ENCODE measurements at places on chromosomes 6 and 20.
A peak's percentile ranks its signal among the peaks of the same experiment; 100 is the strongest.

GRCh38 chr6:33984466-33985312, 161.2 kb downstream of the GRM4 start:
- no peak for DNase-seq

GRCh38 chr6:129679275-129679674, 30.7 kb downstream of the ARHGAP18 start:
- peak; percentile 84 for DNase-seq

GRCh38 chr6:157987788-157988699, 6.4 kb downstream of the SYNJ2 start:
- no peak for DNase-seq

- DNase-seq = peak; percentile 93
Observed at GRCh38 chr6:1136415-1136774, 175.5 kb upstream of the FOXQ1 start.

DNA sequence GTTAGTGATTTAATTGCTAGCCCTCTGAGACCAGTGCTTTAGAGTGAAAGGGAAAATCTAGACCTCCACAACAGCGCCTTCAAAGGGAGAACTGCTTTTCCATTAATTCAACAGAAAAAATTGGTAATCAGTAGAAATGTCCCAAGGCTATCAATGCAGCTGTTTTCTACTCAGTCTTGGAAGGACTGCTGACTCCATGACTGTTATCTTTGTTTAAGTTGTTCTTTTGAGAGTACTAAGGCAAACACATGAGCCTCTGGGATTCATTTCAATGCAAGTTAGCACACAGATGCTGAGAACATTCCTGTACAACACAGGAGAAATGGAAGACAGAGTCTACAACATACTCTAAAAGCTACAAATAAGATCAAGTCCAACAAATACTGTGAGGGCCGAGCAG, 301.7 kb upstream of the PTCHD4 start:
- no peak for DNase-seq

- DNase-seq = no peak
Observed at GRCh38 chr20:1994627-1995026, 769 bp upstream of the PDYN start.

DNA sequence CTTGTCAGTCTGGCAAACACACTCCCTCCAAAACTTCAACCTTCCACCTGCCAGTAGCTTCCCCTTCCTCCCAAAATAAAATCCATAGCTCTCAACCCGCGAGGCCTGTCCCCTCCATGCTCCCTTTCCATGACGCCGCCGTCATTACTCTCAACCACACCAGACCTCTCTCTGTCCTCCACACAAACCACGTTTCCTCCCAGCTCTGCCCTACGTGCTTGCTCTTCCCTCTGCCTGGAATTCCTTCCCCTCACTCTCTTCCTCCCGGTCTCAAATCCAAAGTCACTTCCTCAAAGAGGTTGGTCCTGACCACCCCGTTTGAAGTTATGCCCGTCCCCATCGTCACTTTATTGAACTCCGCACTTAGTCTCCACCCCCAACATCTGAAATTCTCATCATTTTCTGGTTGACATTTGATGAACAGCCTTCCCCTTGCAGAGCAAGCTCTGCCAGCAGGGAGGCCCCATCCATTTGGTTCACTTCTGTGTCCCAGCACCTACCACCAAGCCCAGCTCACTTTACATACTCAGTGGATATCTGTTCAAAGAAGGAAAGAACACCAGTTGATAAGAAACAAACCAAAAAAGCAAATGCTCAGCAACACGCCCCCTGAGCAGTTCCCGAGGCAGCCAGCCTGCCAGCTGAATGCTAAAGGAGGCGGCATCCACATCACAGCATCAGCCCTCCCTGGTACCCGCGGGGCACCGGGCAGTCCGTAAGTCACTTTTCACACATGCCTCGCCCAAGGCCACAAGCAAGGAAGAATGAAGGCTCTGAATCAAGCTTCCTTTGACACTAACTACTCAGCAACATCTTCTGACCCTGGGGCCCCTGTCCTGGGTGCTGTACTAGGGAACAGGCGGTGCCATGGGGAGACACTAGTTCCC, 125.0 kb downstream of the NFATC2 start:
- DNase-seq = no peak

GRCh38 chr6:52115145-52115741, 27.8 kb upstream of the PKHD1 start:
- no peak for DNase-seq

DNA sequence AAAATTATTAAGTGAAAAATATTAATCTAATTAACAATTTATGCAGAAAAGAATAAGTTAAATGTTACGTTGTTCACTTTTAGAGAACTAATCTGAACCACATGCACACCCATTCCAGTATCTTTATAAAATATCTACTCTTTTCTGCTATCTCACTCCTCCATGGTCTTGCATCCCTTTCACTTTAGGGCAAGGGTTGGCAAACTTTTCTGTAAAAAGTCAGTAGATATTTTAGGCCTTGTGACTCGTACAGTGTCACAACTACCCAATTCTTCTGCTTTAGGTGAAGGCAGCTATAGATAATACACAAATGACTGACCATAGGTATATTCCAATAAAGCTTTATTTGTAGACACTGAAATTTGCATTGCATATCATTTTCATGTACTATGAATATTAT, 39.7 kb upstream of the SUPT3H start:
- DNase-seq = no peak

DNA sequence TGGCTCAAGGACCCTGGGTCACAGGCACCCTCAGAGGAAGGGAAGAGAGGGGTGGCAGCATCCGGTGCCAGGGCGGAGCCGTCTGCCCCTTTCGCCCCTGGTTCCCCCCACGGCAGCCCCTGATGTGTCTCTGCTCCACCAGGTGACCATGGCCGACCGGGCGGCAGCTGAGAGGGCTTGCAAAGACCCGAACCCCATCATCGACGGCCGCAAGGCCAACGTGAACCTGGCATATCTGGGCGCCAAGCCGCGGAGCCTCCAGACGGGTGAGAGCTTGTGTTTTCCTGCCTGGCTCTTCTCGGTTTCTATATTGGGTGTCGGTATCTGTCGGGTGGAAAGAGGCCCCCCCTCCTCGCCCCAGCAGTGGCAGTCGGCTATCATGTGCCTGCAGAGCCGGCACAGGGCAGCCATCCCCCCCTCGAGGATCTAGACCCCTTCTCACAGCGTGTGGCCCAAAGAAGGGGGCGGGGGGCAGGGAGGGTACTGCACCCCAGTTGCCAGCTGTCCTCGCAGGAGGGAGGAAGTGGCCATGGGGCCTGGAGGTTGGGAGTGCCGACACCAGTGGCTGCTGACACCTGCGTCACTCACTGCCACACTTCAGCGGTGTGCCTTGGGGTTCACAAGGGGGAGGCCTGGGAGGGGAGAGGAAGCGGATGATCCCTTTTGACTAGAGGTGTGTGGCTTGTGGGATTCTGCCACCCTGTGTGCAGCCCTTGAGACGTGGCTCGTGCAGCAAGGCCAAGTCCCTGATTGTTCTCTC, 1.5 kb downstream of the RBM38 start:
- no peak for DNase-seq

GRCh38 chr20:39133201-39133600, 171.1 kb downstream of the DHX35 start:
- no peak for DNase-seq

GRCh38 chr6:15184441-15184861, 61.4 kb upstream of the JARID2 start:
- DNase-seq = no peak

- DNase-seq = no peak
Observed at GRCh38 chr6:112971651-112972050, 624.5 kb downstream of the RFPL4B start.

- no peak for DNase-seq
Observed at GRCh38 chr6:158714706-158715105, 64.9 kb downstream of the SYTL3 start.

DNA sequence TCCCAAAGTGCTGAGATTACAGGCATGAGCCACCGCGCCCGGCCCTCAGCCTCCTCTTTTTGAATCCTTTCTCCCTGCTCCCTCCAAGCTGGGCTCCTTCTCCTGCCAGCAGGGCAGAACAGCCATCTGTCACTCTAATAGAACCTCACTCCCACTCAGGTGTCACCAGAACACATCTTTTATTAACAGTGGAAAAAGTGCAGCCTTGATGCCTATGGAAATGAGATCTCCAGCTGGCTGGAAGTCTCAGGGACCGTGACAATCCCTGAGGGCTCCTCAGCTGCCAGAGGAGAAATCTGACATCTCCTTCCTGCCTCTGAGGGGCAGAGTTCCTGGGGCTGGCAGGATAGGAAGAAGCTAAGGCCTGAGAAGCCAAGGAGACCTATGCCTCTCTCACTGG, 28.0 kb downstream of the TMC2 start:
- no peak for DNase-seq

DNA sequence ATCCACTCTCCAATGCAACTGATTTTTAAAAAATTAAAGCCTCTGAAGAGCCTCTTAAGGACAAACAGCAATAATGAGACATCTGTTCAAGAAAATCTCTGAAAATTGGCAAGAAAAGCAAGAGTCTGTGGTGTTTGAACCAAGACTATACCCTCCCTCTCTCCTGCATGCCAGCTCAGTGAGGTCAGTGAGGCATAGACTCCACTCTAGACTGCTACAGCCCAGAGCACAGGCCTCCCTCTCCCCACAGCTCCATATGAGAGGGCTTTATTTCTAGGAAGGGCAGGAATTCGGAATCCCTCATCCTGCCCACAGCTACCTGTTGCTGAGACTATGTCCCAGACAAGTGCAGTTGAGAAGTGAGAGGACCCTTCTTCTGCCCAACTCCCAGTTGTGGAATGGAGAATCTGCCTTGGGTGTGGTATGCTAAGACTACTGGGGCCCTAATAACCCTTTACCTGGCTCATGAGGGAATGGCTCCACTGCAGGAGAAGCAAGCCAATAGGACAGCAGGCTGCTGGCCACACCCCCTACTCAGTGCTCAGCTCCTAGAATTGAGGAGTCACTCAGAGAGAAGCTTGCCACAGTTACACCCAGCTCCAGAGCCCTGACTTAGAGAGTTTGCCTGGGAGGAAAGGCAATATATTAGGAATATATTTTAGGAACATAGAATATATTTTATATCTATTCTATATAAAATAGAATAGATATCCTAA, 22.7 kb upstream of the HLA-DQA1 start:
- DNase-seq = no peak

DNA sequence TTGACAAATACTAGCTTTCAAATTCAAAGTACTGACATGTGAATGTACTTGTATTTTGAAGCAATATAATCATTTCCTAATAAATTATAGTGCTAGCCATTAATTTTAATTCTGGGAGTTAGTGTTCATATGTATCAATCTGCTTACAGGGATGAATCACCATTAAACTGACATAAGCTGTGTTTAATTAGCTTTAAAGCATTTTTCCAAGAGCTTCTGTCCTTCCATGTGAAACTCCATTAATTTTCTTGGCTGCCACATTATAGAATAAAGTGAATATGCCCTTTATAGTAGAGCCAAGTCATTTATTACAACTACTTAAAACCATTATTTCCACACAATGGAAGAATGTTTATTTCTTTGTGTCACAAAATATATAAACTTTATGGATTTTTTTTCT, 150.8 kb downstream of the COL21A1 start:
- DNase-seq = no peak

GRCh38 chr6:60695232-60695631, 1590.8 kb downstream of the KHDRBS2 start:
- no peak for DNase-seq

- DNase-seq = no peak
Observed at GRCh38 chr6:116483616-116484015, 22.4 kb downstream of the CALHM6 start.

DNA sequence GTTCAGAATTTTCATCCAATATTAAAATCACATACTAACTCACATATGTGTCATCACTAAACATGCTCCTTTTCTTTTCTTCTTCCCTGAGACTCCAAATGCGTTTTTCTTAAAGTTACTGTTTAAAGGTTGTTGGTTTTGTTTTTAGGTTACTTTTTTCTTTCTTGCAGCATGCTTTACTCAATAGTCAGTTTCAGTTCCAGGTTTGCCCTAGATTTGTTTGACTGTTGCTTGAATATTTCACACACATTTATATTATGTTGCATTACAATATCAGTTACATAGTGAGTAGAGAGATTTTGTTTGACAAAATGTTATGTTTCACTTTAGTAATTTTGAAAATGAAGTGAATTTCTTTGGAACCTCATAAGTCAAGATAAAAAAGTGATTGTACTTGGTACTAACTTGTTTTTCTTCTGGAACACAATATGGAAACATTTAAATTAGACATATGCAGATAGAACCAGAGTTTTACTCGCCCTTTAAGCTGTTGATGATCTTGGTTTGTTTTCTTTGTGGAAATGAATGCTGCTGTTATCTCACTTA, 27.3 kb downstream of the FNDC1 start:
- no peak for DNase-seq

DNA sequence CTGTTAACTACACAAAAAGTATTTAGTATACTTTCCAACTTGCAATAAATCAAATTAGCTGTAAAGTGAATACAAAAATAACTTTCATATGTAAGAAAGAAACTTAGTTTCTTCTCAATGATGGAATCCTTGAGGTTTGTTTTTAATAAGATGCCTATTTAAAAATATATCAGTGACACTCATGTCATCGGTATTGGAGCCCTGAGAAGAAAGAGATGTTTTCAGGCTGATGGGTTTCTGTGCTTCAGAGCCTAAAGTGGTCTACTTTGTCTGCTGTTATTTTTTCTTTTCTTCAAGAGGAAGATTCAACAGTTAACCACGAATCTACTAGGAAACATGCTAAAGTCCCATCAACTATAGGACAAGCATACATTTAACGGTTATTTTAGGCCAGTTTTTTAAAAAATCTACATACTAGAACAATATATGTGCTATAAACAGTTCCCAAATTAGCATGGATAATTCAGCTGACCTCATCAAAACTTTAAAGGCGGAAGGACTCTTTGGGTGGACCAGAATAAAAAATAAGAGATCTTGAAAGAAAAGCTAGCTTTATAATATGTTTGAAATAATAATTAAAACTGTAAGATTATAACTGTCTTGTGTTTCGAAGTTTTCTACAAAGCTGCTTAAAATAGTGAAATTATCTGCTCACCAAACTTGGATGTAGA, 147.0 kb upstream of the SAMD5 start:
- DNase-seq = no peak

DNA sequence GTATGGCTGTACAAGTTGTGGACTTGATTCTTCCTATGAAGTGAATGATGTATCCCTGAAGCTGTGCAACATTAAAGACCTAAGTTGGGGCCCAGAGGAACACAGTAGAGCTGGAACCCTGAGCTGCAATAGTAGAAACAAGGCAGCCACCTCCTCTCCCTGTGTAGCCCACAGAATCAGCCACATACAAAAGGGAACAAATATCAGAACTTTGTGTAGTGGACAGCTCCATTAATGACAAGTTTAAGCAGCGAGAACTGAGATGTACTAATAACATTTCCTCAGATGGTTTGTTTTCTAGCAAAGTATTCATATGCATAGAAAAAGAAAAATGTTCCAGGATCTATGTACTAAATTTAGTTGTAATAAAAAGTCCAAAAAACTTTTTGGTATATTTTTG, 19.2 kb downstream of the PHACTR1 start:
- no peak for DNase-seq

- no peak for DNase-seq
Observed at GRCh38 chr20:41902346-41902745, 284.2 kb upstream of the CHD6 start.
